ENCODE measurements at places on chromosomes 3 and 15. TPM values are rescaled to one million over a fixed set of nuclear protein-coding genes. Genes with fewer than 3 reads are reported as not detected.

DNA sequence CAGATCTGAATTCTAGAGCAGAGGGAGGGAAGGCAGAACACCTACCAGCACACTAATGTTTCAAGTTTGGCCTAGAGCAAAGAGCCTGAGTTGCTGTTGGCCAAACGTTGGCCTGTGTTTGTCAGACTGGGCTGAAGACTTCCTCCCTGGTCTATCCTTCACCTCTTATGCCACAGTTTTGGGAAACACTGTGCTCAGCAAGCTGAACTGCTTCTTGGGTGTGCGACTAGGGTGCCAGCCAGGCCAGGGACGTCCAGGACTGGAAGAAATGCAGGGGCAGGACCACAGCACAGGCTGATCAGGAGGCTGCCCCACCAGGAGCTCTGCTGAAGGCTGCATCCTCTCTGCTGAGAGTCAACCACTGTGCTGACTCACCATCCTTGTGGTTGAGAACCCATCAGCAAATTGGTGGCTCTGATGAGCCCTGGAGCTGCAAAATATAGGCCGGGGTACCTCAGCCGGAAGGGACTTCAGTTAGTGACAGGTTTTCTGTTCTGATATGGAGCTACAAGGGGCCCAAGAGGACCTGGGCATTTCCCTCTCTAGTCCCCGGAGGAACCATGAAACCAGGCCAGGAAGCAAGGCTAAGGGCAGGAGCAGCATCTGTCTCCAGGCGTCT lies 131.6 kb upstream of the RASGRP1 start:
- peak; percentile 86 for DNase-seq

GRCh38 chr3:42653560-42654330 lies at the start of gene ZBTB47:
Gene ZBTB47, plus strand, starts transcription at chr3:42653697. Its CDS starts 4,659 bp downstream, at chr3:42658356.
- peak; percentile 38 for DNase-seq

DNA sequence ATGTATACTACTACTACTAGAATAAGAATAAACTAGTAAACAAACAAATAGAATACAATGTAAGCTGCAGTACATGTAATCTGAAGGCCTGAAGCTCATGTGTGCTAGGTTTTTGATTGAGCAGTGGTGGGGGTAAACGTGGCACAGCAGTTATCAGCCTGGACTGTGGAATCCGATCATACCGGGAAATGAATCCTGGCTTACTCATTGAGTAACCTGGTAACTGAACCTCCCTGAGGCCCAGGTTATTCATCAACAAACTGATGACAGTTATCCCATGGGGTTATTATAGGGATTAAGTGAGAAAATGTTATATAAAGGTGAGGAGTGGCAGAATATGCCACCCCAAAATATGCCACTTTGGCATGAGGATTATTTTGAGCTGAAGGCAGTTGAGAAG lies 339.1 kb downstream of the FHIT start:
- no peak for DNase-seq

GRCh38 chr3:125055331-125055912 lies 375 bp downstream of the HEG1 start:
- peak; percentile 53 for DNase-seq

GRCh38 chr15:77036537-77037387 lies 34.1 kb downstream of the TSPAN3 start:
- peak; percentile 9 for DNase-seq

DNA sequence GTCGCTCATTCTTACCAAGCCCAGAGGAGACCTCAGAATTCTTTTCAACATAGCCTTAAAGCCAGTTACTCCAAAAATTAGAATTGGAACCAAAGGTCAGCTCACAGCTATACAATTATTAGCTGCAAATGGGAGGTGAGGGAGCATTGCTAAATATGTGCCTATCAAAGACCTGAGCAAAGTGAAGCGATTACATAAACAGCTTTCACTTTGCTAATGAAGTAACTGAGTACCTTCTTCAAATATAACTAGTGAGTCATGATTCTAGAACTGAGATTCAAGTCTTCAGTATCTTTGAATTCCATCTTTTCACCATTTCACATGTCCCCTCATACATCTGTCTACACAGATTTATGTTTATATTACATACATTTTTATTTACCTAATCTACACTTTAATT lies 122.6 kb downstream of the P2RY1 start:
- DNase-seq, result no peak

DNA sequence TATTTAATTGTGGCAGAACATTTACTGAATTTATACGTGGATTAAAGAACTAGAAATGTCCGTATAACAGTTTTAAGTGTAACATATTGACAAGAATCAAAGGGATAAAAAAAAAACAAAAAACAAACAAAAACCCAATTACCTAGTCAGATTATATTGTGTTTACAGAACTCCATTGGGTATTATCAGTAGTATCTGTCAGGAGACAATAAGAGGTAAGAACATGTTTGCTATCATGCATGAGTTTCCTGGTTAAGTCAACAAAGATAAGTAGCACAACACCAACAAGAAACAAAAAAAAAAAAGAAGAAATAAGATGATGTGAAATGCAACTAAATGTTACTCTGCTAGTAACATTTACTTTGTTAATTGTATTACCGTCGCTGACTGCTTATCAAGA lies 570.6 kb downstream of the ZBBX start:
- DNase-seq, result no peak

LRRIQ4 gene
- total RNA-seq, result 0.12 TPM

GRCh38 chr3:55406696-55407425 lies 80.2 kb downstream of the WNT5A start:
- no peak for DNase-seq

DNA sequence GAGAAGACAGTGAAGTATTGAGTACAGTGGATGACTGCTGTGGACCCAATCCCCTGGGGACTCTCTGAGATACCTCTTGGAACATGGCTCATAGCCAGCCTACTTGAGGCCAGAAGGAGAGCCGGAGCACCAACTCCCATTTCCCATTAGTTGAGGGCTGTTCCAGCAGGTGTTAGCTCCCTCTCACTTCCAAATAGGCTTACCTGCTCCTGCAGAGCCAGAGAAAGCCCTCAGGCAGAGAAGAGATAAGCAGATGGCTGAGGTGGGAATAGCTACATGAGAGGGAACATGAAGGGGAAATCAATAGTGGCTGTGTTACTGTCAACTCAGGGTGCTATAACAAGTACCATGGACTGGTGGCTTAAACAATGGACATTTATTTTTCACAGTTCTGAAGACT lies 4.6 kb upstream of the CCK start:
- DNase-seq, result no peak

DNA sequence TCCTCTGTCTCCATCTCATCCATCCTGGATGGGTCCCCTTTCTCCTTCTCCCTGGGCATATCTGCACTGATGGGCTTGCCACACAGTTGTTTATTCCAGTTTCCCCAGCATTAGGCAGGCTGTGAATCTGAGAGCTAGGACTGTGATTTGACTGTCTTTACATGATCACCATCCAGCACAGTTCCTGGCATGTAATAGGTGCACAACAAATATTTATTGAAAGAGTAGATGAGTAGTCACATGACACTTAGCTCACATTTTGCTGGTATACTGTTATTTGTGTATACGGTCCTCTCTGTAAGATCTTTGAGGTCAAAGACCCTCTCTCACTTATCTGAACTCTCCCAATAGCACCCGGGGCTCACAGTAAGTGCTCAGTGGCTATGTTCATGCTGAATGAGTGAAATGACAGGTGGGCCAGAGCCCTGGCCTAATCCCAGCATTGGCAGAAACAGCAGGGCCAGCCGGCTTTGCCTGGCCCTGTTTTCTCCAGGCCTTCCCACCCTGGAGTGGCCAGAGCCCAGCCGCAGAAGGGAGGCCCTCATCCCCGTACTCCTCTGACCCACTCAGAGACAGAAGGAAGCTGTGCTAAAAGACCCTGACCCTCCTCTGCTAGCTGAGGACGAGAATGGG lies 16.2 kb upstream of the BAHD1 start:
- DNase-seq, result no peak

GRCh38 chr3:132550579-132551305 lies 46.3 kb upstream of the ACKR4 start:
- DNase-seq, result no peak

PFN2 gene
- total RNA-seq, result 4.3 TPM

DNA sequence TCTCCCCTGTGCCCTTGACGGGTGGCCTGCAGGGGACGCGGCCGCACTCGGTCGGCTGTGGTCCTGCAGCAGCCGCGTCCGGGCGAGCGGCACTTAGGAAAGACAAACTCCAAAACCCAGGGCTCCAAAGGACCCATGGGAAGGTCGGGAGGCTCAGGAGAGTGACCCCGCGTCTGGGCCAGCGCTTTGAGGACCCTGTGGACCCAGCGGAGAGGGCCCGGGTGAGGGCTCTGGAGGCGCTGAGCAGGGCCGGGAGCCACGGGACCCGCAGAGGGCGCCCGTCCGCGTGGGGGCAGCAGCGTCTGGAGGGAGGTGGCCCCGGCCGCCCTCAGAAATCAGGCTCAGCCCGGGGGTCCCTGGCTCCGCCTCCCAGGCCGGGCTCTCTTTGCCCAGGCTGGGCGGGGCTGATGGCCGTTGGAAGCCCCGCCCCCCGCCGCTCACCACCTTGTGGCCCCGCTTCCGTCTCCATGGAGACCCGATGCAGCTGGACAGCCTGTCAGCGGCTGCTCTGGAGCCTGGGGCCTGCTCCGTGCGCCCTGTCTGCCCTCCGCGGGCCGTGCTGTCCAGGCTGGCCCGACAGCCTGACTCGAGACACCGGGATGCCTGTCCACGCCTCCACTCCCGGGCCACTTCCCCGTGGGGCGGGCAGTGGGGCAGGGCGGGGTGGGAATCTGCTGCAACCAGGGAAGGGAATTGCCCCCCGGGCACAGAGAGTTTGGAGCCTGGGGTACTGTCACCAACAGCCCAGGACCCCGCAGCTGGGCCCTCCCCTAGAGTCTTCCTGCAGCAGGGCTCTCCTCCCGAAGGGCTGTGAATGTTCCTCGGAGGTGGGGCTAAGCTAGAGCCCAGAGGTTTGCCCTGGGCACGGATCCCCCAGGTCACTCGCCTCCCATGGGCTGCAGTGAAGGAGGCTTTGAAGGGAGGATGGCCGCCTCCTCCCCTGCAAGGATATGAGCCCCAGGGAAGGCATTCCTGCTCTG lies 34.8 kb upstream of the RPL32 start:
- peak; percentile 41 for DNase-seq

GRCh38 chr3:172009803-172010202 lies 29.6 kb upstream of the FNDC3B start:
- DNase-seq, result no peak

GRCh38 chr3:65814845-65815578 lies 223.7 kb downstream of the MAGI1 start:
- no peak for DNase-seq

DNA sequence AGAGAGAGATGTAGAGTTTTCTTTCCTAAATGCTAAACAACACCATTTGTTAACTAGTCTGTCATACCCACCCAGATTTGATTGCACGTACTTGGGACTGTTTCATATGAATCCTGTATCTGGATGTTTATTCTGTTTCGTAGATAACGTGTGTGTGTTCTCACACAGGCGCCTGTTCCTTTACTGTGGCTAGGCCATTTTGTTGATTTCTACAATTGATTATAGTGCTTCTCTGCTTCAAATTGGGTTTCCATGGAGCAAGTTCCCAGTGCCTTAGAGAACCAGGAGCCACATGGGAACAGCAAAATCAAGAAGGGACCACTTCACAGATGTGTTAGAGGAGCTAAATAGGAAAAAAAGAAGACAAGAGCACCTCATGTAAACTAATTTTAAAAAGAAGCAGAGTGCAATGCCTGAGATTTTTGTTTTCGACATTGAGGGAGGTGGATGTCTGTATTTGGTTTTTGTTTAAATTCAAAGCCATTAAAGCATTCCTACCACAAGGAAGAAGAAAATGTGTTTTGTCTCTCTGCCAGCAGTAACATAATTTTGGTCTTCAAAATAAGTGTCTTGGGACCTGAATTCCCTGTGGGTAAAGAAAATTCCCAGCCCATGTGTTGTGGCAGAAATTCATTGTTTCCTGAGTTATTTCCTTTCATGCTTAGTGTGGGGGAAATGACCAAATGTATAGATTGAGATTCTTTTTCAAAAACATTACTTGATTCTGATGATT lies 424.0 kb upstream of the C2CD4B start:
- no peak for DNase-seq

DNA sequence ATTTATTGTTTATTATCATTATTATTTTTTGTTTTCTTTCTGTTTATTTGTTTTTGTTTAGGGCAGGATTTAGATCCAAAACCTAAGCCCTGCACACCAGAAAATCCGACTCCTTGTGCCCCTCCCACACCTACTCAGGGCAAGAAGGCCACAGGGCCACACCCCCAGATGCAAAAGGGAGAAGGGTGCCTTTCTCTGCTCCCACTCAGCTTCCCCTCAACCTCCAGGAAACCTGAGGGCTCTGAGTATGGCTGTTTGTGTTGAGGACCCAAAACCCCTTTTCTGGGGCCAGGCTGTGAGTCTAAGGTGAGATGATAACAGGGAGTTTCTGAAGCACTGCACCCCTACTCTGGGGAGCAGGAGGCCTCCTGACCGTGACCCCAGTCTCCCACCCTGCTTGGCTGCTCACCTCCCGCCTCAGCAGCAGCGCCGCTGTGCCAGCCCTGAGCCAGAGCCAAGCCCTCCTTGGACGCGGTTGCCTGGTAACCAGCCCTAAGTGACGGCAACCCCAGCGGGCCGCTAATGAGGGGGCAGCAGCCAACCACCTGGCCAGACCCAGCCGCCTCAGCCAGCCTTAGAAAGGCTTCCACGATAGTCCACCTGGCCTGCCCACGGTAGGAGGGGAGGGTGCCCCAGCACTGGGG lies 6.4 kb upstream of the C15orf39 start:
- no peak for DNase-seq

GRCh38 chr3:11609481-11609880 lies 34.2 kb downstream of the VGLL4 start:
- no peak for DNase-seq

DNA sequence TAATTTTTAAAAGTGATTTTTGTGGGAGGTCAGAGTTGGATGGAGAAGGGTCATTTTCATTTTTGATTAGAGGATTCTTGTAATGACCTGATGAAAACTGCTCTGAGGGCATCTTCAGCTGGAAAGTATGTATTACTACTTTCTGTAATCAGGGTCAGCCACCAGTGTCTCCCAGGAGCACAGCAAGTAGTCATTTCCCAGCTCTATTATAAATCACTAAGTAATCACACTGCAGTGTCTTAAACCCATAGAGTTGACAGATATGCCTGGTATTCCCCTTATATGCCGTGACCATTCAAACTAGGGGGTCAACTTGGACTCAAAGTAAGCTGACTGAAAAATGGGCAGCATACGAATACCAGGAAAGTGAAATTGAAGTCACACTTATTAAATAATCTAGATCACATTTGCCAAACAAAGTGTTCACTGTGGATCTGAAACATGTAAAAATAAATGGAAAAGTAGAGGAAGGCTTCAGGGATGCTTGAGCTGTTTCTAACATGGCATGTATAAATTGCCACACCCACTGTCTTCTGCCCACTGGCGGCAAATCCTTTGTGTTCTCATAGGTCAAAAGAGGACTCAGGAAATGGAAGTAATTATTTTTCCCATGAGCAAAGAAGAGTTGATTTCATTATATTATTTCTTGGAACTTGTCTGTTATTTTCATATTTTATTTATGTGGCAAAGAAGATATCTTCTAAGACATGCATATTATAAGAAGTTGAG lies 105.7 kb downstream of the MBNL1 start:
- DNase-seq, result no peak

DNA sequence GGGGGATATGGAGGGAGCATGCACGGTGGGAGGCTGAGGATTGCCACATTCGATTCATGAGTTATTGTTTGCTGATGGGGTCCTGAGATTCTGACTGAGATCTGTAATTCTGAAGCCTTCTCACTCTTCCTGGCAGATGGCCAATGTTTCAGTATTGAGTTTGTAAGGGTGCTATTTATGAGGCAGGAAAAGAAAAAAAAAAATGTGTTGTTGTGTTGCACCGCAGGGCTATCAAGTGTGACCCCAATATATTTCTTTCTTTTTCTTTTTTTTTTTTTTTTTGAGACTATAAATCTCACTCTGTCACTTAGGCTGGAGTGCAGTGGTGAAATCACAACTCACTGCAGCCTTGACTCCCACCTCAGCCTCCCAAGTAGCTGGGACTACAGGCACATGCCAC lies 3.2 kb upstream of the SENP2 start:
- no peak for DNase-seq

All from activated CD4-positive, alpha-beta T cell treated with anti-CD3 and anti-CD28 coated beads for 36 hours (primary cell).